Effector CD4-positive, alpha-beta T cell (primary cell): ENCODE measurements at places on chromosomes 6 and 20.

DNA sequence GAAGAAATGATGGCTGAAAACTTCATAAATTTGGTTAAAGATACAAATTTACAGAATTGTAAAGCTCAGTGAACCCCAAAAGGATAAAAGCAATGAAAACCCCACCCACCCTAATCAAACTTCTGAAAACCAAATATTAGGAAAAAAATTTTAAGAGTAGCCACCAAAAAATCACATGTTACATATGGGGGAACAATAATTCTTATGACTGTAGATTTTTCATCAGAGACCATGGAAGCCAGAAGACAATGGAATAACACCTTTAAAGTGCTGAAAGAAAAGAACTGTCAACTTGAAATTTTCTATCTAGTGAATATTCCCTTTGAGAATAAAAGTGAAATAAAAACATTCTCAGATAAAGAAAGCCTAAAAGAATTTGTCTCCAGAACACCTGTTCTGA, 24.4 kb downstream of the PROCR start:
- no peak for DNase-seq

- no peak for DNase-seq
Measured at GRCh38 chr20:41599699-41600104, 18.5 kb downstream of the CHD6 start.

GRCh38 chr6:73566954-73567591, 46.2 kb upstream of the EEF1A1 start:
- no peak for DNase-seq

GRCh38 chr20:1817577-1818211, 77.5 kb upstream of the SIRPA start:
- DNase-seq: no peak

- no peak for DNase-seq
Measured at GRCh38 chr6:149342525-149342924, 25.0 kb downstream of the TAB2 start.

- DNase-seq: no peak
Measured at GRCh38 chr20:51506527-51507215, 35.8 kb downstream of the NFATC2 start.

- DNase-seq: no peak
Measured at GRCh38 chr6:25834950-25835349, 3.1 kb upstream of the SLC17A1 start.

GRCh38 chr20:58692579-58693225, at the start of gene NPEPL1:
TSS of gene NPEPL1 (plus strand) at chr20:58692800. CDS start at chr20:58692901, 101 bp downstream.
- DNase-seq: peak; percentile 52

- DNase-seq: no peak
Measured at GRCh38 chr6:121848523-121849255, 413.2 kb downstream of the GJA1 start.

- DNase-seq: no peak
Measured at GRCh38 chr6:43286456-43286979, 11.5 kb upstream of the SLC22A7 start.

DNA sequence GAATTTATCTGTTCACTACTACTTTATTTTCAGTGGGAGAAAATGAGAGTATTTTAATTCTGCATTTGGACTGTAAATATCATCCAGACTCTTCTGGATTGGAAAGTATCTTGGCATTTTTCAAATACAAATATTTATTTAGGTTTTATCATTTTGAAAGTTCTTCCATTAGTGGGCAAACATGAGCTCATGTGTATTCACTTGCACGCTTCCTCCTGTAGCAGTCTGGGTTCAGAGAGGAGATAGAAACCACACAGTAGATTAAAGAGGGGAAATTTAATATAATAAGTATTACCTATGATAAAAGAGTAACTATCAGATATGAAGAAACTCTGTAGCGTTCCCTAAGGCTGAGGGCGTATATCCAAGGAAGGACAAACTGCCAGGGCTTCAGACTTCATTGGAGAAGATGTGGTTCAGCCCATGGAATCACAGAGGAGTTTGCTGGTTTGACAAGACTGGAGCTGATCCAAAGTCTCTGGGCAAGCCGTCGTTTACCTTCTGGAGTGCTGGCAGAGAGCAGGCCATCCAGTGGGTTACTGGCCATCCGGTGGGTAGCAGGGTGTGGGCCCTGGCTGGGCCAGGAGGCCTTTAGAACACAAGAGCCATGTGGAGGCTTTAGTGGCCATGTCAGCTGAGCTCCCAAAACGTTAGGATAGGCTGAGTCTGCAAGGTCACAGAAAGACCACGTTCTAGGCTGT, 44.3 kb downstream of the KCNS1 start:
- DNase-seq: no peak

DNA sequence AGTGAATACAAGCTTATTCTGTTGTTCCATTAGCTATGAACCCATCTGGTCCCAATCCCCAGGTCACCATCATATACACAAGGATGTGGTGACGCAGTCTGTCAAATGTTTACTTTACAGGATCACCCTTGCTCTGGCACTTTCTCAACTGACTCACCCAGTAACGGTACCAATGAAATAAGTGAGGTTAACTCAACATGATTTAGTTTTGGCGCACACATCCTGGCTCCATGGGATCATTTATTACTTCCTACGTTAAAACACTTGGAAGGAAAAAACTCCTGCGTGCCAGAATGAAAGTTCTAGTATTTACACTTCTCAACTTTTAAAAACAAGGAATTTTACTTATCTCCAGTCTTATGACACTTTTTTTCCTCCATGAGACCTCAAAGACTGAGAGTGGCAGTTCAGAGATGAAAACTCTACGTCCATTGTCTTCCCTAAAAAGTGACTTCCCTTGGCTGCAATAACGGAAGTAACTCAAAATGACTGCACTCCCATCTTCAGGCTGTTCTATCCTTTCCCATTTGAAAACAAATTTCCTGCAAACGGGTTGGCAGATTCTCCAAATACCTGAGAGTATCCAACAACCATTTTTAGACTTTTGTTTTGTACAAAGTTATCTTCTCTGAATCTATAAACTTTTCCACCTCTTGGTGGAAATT, 15.9 kb downstream of the AGPAT4 start:
- DNase-seq: no peak

DNA sequence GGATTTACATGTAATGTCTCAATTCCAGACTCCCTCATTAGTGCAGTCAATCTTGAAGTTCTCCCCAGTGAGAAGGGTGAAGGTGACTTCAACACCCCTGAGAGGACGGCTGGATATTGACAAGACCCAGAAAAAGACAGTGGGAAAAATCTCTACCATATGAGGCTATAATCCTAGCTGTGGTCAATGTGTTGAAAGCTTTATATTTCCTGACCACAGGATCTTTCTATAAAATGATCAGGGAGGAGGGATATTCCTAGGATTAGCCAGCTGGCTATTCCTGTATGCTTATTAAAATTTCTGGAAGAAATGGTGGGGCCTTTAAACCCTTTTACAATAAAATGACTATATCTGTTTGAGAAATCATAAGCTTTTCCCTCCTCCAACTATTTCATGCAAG, 43.0 kb downstream of the TFAP2B start:
- DNase-seq: no peak

DNA sequence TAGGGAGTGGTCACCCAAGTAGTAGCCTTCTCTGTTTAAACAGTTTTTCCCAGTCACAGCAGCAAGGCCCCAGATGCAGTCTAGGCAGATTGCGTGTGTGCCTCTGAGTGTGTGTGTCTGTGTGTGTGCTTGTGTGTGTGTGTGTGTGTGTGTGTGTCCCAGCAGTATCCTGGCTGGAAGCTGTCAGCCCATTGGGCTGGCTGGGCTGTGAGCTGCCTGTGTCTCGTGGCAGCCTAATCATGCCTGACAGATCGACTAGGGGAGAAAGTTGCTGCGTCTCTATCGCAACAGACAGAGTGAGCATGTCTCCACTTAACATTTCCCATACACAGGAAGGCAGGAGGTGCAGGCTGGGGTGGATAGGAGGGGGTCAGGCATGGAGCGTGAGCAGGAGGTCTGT, 42.9 kb upstream of the LRFN2 start:
- no peak for DNase-seq

DNA sequence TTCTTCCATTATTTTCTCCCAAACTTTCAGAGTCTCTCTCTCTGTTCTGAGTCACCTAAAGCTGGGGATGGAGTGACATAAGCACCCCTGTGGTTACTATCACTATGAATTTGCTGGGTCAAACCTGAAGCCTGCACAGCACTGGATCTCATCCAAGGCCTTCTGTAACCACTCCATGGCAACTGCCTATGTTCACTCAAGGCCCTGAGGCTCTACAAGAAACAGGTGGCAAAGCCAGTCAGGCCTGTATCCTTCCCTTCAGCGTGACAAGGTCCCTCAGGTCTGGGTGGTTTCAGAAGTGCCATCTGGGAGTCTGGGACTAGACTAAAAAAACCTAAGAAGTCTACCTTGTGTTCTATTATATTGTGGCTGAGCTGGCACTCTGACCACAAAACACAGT, 1278.8 kb upstream of the EYS start:
- DNase-seq: no peak

GRCh38 chr6:62740596-62740995, 454.6 kb upstream of the KHDRBS2 start:
- DNase-seq: no peak

- DNase-seq: no peak
Measured at GRCh38 chr6:21102624-21103023, 490.9 kb upstream of the SOX4 start.

- DNase-seq: no peak
Measured at GRCh38 chr6:42236682-42237473, 19.2 kb upstream of the MRPS10 start.

GRCh38 chr20:63490416-63490815, 8.5 kb downstream of the EEF1A2 start:
- DNase-seq: no peak

- no peak for DNase-seq
Measured at GRCh38 chr6:15077961-15078360, 167.9 kb upstream of the JARID2 start.

DNA sequence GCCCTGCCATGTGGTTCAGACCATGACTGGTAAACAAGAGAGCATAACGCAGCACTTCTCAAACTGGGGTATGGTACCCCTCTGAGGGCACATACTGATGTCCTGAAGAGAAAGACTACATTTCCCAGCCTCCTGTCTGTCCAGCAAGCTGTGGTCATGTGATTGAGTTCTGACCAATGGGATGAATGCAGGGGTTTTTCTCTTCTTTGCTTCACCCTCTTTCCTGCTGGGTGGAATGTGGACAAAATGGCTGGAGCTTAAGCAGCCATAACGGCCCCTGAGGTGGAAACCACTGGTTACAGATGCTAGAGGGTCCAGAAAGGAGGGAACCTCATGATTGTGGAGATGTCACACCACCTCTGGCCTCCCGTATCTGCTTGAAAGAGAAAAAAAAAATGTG, 19.4 kb upstream of the KCNB1 start:
- DNase-seq: no peak

DNA sequence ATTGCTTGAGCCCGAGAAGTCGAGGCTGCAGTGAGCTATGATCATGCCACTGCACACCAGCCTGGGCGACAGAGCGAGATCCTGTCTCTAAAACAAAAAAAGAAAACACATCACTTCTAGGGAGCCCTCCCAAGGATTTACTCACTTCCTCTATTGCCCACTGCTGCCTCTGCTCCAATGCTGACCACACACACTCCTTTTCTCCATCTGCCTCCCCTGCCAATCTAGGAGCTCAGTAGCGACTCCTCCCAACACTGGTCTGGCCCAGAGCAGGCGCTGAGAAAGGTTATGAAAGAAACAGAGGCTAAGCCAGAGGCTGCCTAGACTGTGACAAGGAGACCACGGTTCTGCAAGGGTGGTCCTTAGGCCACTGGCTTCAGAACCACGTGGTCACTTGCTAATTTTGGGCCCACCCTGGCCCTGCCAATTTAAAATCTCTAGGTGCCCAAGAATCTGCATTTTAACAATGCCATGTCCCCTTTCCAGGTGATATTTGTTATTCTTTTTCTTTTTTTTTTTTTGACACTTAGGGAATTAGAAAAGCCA, 1.3 kb upstream of the E2F1 start:
- DNase-seq: no peak

GRCh38 chr6:138432063-138432356, 28.0 kb downstream of the HEBP2 start:
- DNase-seq: no peak

- no peak for DNase-seq
Measured at GRCh38 chr6:149423964-149424440, 23.9 kb downstream of the SUMO4 start.

DNA sequence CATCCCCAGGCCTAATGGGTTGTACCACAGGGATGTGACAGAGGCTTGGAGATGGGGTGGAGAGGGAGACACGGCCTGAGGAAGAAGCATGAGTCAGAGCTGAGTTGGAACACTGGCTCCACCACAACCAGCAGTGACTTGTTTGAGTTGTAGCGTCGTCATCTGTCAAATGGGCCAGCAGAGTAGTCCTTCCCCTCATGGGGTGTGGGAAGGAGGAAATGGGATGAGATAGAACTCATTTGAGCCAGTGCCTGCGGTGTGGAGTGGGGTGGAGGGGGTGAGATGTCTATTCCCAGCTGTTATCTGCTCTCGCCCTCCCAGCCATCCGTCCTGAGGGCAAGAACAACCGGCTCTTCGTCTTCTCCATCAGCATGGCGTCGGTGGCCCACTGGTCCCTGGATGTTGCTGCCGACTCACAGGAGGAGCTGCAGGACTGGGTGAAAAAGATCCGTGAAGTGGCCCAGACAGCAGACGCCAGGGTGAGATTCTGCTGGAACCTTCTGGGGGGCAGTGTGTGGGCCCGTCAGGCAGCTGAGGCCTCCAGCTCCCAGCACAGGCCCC, 32.5 kb downstream of the PLCG1 start:
- DNase-seq: no peak

- DNase-seq: no peak
Measured at GRCh38 chr6:108235127-108235526, 25.7 kb downstream of the SNX3 start.

DNA sequence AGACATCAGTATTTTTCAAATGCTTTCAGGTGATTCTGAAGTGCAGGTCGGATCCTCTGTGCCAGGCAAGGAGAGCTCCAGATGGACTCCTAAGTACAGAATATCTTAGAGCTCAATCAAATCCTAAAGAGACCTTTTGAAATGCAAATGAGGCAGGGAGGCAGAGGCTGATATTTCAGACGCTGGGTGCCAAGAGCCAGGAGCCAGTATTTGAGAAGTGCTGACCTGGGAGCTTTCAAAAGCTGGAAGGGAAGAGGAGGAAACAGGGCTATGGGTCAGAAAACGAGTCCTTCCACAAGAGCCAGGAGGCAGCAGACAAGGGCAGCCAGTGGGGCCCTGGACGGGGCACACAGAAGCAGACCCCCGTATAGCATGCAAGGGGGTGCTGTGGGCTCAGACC, 46.1 kb upstream of the DSN1 start:
- DNase-seq: no peak

DNA sequence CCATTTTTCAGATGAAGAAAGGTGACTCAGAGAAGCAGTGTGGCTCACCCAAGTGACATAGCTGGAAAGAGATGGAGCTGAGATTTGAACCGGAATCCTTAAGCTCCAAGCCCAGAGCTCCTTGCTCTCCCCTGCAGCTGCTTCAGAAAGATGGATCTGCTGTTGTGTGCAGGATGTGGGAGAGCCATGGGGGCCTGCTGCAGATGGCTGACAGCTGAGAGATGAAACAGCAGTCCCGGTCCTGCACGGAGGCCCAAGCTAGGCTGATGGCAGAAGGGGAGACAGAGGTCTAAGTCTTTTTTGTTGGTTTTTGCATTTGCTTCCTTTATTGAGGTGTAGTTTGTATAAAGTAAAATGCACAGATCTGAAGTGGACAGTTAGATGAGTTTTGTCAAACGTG, 69.8 kb upstream of the FOXP4 start:
- DNase-seq: no peak

- no peak for DNase-seq
Measured at GRCh38 chr6:138115201-138115600, 8.0 kb upstream of the PERP start.
